ENCODE measurements at places on chromosomes 6 and 20.

GRCh38 chr6:153436351-153436750 is 305.3 kb upstream of the RGS17 start:
- no peak for DNase-seq

GRCh38 chr6:125789576-125790357 is 993 bp upstream of the NCOA7 start:
- peak; percentile 28 for DNase-seq

GRCh38 chr20:11698124-11698523 is 219.6 kb upstream of the BTBD3 start:
- DNase-seq = no peak

- DNase-seq = no peak
Observed at GRCh38 chr6:19841181-19841580, 4.0 kb downstream of the ID4 start.

GRCh38 chr6:69791065-69791471 is 5.7 kb downstream of the LMBRD1 start:
- DNase-seq = no peak

GRCh38 chr6:4647414-4648365 is 128.5 kb upstream of the CDYL start:
- no peak for DNase-seq

DNA sequence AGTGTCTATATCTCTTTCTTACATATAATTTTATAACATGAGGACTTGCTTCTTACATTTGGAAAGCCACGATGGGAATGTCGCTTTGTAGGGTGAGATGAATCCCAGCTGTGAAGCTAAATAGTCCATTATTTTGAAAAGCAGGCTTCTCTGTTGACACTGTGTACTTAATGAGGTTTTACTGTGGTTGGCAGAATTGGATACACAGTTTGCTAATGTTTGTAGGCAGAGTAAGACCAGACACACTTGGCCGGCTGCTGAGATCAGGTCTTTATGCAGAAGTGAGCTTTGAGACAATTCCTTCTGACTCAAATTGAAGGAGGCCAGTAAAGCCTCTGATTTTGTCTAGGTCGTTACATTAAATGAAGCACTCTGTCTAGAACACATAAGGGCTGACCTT is 93.0 kb downstream of the NDUFAF5 start:
- DNase-seq = no peak

DNA sequence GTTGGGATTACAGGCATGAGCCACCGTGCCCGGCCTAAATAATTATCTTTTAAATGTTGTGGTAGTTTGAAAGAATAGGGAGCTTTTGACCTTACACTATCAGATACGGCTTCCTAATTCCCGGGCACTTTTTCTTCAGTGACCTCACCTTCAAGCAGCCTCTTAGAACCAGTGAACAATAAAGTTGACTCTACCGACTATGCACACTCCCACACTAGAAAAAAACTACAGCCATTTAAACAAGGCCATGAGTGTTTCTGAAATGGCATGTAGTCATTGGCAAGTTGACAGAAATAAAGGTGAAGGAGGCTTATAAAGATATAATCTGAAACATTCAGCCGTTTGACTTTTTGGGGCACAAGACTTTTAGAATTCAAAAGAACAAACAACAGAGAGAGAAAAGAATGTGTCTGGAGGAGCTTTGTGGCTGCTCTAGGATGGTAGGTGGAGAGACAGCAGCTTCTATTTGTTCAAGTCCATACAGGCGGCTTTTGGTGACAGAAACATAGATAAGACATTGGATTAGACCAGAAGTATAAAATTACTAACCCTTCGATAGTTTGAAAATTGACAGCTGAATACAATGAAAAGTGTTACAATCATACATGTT is 75.2 kb downstream of the GJA1 start:
- no peak for DNase-seq

DNA sequence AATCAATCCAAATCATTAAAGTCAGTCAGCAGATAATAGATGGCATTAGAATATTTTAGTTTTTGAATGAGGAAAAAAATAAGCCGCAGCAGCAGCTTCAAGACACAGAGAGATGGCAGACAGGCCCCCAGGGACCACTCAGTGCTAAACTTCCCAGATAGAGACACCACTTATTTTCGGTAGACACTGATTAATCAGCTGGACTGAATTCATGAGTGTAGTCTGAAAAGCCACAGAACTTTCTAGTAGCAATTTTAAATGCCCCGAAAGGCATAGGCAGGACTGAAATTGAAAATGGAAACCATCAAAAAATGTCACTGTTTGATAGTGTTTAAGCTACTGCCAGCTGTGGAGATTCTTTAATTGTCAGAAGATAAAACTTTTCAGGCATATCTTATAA is 3.1 kb upstream of the CLDN20 start:
- DNase-seq = no peak

GRCh38 chr6:169240591-169241390 is 12.9 kb downstream of the THBS2 start:
- no peak for DNase-seq

- DNase-seq = no peak
Observed at GRCh38 chr6:106692819-106693208, 63.4 kb downstream of the QRSL1 start.

DNA sequence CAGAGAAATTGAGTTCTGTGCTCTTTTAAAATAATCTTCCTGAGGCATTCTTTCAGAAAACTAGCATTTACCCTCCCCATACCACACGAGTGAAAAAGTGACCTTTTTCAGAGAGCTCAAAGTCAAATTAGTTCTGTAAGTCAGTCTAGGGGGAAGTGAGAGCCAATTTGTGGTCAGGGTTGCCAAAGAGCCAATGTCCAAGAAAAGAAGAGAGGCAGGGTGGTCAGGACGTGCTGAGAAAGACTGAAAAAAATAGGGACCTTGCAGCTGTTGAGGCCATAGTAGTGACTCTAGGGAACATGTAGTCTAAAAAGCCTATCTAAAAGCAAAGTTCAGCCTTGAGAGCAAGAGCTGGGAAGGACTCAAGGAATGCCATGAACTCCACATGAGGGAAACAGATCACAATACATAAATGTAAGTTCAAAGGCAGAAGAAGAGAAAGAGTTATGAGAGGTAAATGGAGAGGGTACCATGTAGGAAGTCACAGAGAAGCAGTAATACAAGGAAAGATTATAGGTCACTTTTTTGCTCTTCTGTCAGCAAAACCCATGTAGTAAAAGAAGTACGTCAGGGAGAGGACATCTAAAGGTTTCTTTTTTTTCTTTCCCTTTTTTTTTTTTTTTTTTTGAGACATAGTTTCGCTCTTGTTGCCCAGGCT is 565.1 kb upstream of the FLRT3 start:
- no peak for DNase-seq

DNA sequence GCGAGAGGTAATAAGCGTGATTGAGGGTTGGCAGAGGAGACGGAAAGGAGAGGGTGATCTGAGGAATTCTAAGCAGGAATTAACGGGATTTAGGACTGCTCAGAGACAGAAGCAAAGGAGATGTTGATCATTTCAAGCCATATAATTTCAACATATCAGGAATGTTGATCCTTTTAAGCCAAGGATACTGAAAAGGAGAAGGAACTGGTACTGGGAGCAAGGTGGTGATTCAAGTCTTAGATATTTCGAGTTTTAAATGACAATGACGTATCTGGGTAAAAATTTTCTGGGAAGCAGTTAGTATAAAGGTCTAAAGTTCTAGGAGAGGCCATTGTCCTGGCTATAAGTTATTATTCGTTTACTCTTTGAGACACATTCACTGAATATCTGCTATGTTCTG is 91.3 kb upstream of the OGFRL1 start:
- DNase-seq = no peak

- DNase-seq = no peak
Observed at GRCh38 chr20:56244259-56244658, 4.3 kb upstream of the MC3R start.

- DNase-seq = no peak
Observed at GRCh38 chr20:668638-669037, 7.0 kb downstream of the SCRT2 start.

DNA sequence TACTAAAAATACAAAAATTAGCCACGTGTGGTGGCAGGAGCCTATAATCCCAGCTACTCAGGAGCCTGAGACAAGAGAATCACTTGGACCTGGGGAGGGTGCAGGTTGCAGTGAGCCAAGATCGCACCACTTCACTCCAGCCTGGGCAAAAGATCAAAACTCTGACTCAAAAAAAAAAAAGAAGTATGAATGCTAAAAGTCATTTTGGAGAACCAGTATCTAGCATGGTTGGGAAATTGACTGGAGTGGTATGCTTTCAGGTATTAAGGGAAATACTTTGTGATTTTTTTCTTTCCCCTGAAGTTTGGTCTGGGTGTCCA is 30.1 kb downstream of the PCMT1 start:
- no peak for DNase-seq

DNA sequence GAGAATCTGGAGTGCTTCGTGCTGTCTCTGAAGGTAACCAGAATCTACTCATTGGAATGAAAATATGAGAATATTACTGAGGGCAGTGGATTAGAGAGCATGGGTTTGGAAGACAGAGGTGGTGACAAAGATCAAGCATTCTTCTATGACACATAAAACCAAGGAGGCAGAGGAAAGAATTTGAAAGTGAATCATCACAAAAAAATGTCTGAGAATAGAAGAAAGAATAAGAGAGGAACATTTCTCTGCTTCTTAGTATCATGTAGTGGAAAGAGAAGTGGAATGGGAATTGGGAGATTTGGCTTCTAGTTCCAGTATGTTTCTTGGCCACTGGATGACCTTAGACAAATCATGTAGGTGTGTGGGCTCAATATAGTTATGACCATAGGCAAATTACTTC is 474.0 kb downstream of the TFAP2B start:
- DNase-seq = no peak

DNA sequence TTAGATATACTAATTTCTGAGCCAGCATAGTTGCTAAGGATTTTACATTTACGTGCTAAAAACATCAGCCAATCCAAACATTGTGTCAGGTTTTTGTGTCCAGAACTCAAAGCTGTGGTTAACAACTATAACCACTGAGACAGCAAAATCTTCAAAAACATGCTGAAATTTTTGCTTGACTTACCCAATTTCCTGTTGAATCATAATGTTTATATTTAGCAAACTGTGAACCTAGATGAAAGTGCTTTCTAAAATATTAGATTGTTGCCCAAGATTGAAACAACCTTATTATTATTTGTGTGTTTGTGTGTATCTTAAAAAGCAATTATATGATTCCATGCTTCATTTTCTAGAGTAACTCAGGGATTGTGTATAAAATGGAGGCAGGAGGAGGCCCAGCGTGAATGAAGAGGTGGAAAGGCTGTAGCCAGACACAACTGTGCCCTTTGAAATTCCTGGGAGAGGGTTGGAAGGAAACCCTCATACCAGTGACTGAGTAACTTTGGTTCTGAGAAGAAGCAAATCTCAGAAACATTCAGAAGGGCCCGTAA is 48.0 kb downstream of the ARMC2 start:
- DNase-seq = no peak

DNA sequence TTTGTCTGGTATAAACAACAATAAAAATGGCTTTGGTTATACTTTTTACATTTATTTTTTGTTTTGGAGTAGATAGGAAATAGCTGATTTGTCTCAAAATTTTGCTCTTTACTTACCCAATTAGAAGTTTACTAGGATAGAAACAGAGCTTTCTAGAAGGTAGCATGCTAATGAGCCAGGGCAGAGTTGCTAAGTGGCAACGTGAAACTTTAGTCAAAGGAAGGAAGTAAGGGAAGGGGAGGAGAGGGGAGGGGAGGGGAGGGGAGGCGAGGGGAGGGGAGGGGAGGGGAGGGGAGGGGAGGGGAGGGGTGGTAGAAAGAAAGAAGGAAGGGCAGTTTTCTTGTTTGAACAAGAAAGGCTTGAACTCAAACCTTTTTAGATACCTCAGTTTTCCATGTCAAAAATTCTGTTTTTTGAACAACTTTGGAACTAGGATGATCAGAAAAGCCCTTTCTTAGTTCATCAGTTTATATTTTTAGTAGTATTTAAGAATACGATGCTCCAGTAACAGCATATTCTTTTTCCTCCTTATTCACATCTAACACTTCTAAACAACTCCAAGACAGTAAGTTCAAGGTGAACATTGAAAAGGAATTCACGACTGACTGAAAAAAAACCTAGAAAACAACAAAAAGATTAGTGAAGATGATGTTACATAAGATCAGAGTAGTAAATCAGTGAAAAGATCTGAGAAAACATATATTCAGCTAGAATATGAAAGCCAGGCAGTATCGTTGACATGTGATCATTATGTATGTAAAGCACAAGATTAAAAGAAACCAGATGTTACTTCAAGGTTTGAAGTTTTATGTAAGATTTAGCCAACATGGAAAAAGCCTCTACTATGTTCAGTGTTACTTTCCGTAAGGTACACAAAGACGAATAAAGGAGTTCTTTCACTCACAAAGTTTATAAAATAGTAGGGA is 263.4 kb downstream of the ARHGAP18 start:
- no peak for DNase-seq

- DNase-seq = no peak
Observed at GRCh38 chr6:50707652-50708300, 5.5 kb upstream of the TFAP2D start.

DNA sequence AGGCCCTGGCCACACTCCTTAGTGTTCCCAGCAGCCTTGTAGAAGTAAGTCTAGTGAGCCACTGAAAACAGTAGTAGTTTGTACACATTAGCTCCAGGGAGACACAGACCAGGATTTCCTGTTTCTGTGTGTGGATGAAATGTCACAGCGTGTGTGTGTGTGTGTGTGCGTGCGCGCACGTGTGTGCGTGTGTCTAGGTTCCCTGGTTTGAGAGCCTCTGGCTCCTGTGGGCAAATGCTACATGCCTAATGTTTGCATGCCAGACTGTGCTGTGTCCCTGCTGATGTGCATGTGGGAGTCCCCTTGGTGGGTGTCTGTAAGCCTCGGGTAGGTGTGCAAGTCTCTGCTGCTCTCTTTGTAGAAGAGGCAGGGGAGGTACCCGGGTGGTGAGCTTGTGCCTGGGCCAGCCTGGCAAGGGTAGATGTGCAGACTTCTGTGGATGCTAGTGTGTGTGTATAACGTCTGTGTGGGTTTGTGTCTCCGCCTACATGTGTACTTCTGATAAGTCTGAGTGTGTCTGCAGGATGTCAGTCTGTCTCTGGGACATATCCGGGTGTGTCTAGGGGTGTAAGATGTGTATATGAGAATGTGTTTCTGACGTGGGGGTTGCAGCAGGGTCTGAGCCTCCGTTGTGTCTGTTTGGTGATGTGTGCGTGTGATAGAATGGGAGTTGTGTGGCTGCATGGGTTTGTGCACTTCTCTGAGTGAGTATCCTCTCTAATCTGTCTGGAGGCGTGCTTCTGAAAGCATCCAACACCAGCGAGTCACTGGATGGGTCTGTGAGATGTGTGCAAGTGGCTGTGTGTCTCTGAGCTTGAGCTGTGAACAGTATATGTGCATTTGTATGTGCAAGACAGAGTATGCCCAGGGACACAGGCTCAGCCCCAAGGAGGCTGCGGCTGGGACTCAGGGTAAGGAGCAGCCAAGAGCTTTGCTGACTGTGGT is 19.0 kb upstream of the TLDC2 start:
- DNase-seq = no peak
